ENCODE measurements at places on chromosomes 11 and 22. TPM values are rescaled to one million over a fixed set of nuclear protein-coding genes. Genes with fewer than 3 reads are reported as not detected.

DNA sequence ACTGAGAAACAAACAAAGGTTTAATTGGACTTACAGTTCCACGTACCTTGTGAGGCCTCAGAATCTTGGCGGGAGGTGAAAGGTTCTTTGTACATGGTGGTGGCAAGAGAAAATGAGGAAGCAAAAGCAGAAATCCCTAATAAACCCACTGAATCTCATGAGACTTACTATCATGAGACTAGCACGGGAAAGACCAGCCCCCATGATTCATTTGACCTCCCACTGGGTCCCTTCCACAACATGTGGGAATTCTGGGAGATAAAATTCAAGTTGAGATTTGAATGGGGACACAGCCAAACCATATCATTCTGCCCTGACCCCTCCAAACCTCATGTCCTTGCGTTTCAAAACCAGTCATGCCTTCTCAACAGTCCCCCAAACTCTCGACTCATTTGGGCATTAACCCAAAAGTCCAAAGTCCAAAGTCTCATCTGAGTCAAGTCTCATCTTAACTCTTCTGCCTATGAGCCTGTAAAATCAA, 617.4 kb downstream of the CNTN5 start:
- no peak for DNase-seq

DNA sequence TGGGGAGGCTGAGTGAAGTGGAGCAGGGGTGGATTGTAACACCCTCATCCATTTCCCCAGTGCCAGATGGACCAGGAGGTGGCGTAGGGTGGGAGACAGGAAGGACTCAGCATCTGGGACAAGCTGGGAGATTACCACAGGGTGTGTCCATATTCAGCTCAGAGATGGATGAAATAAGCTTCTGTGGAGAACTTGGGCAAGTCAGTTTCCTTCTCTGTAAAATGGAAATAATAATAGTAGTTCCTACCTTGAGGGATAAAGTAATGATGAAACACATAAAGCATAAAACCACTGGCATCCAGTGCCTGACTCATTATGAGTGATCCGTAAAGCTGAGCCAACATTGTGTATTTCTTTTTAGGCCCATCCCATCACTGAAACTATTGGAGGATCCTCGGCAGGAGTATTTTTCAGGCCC, 607 bp upstream of the ROBO4 start:
- DNase-seq, result no peak

- DNase-seq, result peak; percentile 56
These were observed 953 bp downstream of the ATG16L2 start for GRCh38 chr11:72815110-72815618.

GRCh38 chr22:36510966-36511881, 4.4 kb upstream of the FOXRED2 start:
- DNase-seq, result peak; percentile 34

DNA sequence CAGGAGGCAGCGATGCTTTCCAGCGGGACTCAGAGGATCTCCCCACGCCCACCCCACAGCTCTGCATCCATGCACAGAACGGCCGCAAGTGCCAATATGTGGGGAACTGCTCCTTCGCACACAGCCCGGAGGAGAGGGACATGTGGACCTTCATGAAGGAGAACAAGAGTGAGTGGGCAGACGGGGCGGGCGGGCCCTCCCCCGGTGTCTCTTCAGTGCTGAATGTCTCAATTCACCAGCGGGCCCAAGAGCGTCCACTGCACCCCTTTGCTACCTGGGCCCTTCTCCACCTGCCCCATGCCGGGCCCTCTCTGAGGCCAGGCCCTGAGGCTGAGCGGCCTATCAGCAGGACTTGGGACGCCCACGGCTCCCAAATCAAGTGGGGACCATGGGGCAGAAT, 25.8 kb upstream of the TEF start:
- no peak for DNase-seq

- DNase-seq, result no peak
These were observed 5.4 kb downstream of the DAGLA start for GRCh38 chr11:61685617-61685967.

- DNase-seq, result no peak
These were observed 135.1 kb downstream of the SPATA19 start for GRCh38 chr11:133710241-133710640.

DNA sequence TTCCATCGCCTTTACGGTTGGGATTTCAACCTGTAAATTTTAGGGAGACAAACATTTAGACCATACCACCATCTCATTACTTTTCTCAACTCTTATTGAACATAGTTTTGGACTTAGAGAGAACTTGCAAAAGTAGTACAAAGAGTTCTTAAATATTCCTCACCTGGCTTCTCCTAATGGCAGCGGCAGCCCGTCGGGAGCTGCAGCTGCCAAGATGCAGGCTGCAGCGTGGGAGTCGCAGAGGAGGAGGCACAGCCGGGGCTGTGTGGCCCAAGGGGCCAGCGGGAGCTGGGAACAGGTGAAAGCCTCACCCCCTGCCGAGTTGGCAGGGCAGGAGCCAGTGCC, 23.1 kb upstream of the RNASEH2C start:
- DNase-seq, result no peak

GRCh38 chr11:92297567-92298553, 73.2 kb downstream of the FAT3 start:
- no peak for DNase-seq

GRCh38 chr11:16321148-16321547, 35.2 kb downstream of the SOX6 start:
- no peak for DNase-seq

GRCh38 chr22:30038219-30038618, 42.0 kb upstream of the HORMAD2 start:
- DNase-seq, result no peak

- DNase-seq, result no peak
These were observed 63.0 kb downstream of the P4HA3 start for GRCh38 chr11:74248469-74248868.

DNA sequence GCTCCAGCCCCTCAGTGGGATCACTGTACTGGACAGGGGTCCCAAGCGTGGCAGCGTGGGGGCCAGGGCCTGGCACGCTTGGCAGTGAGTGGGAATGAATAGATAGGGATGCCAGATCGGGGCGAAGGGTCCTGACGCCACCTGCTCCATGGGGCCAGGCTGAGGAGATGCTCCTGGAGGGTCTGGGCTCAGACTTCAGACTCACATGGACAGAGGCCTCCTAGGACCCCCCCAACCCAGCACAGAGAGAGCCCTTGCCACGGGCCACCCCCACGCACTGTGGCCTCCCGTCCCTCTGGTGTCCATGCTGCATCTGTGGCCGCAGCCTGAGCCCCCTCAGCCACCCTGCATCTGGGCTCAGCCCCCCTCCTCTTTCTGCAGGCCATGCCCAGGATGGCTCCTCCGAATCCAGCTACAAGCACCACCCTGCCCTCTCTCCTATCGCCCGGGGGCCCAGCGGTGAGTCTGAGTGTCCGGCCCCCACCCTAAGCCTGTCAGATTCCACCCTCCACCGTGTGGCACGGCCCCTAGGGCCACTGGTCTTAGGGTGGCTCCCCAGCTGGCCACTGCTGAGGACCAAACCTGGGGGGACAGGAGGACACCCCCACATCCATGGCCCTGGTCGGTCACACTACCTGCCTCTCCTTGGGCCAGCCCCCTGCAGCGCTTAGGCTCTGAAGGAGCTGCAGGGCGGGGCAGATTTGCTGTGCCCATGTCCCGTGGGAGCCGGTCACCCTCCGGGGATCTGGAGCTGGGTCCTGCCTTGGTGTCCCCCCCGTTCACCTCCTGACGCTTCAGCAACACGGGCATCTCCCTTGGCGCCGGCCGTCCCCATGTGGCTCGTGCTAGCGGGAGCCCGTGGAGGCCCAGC, 2.7 kb downstream of the MUC5AC start:
- peak; percentile 5 for DNase-seq

DNA sequence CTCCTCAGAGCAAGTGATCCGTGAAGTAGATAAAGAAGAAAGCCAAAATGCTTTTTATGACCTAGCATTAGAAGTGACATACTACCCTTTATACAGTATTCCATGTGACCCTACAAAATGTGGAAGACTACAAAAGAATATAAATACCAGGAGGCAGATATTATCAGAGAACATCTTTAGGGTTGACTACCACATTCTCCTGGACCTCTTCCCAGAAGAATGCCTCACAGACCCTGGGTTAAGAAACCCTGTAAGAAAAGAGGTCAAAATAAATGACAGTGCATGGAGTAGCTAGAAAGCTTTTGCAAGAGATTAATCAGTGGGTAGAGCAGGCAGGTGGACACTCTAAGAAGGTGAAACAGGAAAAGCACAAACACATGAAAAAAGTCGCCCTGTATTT, 69.2 kb downstream of the FANCF start:
- no peak for DNase-seq

DNA sequence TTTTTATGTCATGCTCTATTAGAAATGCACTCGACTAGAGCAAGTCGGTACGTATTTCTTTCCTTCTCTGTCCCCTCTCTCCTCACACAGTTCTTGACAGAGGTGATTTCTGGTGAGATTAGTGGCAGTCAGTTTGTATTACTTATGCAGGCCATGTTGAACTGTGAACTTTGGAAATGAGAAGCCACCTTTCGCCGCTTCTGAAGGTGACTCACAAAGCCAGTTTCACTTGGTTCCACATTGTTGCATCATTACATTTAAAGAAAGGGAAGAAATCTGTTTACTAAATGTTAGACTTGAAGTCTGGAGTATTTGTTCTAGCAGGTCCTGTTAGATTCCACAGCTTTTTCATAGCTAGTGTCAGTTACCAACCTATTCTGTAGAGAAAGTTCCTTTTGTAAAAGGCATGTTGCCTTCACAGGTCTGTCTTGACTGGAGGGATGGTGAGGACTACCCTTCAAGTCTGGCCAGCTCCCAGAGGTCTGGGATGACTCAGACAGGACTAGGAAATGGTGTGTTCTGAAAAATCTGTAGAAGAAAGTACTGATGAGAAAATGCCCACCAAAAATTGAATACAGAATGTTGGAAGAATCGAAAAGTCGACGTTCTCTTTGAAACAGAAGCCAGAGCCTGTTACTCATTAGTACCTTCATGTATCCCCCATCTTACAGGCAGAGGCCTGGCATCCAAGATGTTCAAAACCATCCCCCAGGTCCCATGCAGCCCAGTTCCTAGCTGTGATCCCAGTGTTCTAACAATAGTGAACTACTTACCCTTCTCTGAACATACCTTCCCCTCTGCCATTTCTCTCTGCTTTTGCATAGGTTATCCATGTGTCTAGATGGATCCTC, 181.4 kb downstream of the DBX1 start:
- DNase-seq, result no peak

DNA sequence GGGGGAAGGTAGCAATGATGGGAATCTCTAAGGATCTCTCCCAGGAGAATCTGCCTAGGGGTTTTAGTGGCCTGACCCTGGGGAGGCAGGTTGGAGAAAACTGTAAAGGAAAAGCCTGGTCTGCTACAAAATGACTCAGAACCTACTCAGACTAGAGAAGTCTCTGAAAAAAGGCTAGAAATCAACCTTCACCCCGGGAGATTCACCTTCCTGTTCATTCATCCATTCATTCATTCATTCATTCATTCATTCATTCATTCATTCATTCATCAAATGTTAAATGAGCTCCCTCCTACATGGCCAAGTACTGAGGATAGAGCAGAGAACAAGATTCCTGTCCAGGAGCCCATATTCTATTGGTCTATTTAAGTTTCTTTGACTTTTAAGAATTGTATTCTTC, 8.9 kb upstream of the ANKK1 start:
- no peak for DNase-seq

GRCh38 chr11:86156397-86156955, 87.6 kb upstream of the PICALM start:
- no peak for DNase-seq

DNA sequence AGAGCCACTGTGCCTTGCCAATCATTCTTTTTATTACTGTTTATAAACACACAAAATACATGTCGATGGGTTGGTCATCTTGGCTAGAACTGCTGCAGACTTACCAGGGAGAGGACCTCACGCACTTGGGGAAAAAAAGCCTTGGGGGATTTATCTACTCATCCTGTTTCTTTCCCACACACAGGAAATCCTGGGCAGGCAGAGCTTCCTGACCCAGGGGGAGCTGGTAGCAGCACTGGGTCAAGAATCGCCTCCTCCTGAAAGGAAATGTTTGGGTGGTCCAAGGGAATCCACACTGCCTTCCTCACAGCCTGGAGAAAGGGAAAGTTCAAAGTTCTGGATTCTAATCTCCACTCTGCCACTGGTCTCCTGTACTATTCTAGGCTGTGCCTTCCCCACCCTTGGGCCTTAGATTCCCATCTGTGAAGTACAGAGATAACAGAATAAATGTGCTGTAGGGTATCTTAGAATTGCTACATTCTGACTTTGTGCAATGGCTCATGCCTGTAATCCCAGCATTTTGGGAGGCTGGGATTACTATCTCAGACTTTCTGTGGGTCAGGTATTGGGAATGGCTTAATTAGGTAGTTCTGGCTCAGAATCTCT, 31.2 kb upstream of the SMTN start:
- DNase-seq, result no peak

- DNase-seq, result no peak
These were observed 168.8 kb upstream of the SYT13 start for GRCh38 chr11:45454917-45455401.

- no peak for DNase-seq
These were observed 1641.1 kb downstream of the FAM181B start for GRCh38 chr11:81092522-81092921.

GRCh38 chr22:22835771-22836291, 51.8 kb upstream of the IGLL5 start:
- DNase-seq, result no peak

DNA sequence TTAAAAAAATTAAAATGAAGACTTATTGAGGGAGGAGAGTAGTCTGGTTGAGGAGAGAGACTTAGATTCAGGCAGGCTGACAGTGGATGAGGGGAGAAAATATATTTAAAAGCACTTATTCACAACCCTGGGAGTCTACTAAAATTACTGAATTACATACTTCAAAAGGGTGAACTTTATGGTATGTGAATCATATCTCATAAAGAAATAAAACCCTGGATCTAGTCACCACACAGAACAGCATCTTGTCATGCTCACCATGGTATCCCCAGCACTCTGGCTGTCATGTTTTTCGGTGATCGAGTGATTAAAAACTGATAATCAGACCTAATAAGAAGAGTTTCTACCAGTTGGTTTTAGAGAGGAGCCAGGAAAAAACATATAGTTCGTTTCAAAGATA, 11.0 kb downstream of the TEAD1 start:
- DNase-seq, result no peak

SLC29A2 gene
- 32.4 TPM for total RNA-seq

PANX2 gene
- not detected for total RNA-seq

APOA5 gene
- total RNA-seq, result not detected

CRYBA4 gene
- not detected for total RNA-seq

CARD18 gene
- total RNA-seq, result not detected

LARGE1 gene
- total RNA-seq, result 110 TPM

SESN3 gene
- 10.3 TPM for total RNA-seq

PRR5L gene
- 246 TPM for total RNA-seq

MYOD1 gene
- total RNA-seq, result not detected

MYRF gene
- 14.2 TPM for total RNA-seq

ASCL3 gene
- not detected for total RNA-seq

DKK3 gene
- 44.9 TPM for total RNA-seq

Measured in transverse colon (tissue), 4 donors.